Stimulated activated CD8-positive, alpha-beta memory T cell treated with anti-CD3 and anti-CD28 coated beads, Interleukin-15, amount 100 ng/mL, for 4 hours (primary cell): ENCODE measurements at places on chromosomes 6 and 20.

DNA sequence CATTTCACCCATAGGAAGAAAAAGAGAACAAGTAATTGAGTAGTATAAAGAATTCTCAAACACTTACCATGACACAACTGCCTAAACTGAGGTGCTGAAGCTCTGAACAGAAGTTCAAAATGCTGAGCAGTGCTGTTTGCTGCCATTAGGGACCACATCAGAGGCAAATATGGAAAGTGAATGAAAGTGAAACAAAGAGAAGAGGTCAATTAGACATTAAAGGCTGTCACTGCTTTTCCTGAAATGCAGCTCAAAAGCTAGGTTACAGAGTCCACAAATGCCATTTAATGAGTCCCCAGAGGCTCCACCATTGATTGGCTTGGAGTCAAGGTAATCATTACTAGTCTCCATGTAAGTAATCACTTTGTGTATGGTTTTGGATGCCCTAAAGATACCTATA is 46.1 kb downstream of the POU3F2 start:
- DNase-seq: no peak

DNA sequence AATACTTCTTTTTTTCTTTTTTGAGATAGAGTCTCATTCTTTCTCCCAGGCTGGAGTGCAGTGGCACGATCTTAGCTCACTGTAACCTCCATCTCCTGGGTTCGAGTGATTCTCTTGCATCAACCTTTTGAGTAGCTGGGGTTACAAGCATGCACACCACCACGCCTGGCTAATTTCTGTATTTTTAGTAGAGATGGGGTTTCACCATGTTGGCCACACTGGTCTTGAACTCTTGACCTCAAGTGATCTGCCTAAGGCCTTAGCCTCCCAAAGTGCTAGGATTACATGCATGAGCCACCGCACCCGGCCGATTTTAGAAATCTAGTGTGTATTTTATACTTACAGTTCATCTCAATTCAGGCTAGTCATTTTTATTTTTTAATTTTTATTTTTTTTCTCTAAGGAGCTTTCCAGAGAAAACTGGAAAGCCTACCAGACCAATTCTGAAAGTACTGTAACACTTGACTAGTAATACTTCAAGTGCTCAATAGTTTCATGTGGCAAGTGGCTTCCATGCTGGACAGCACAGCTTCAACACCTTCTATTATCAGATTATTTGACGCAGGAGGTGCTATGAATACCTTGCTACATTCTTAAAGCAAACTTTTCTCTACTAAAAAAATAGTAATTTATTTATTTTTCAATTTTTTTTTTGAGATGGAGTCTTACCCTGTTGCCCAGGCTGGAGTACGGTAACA is 25.0 kb downstream of the POLR1C start:
- DNase-seq: no peak

- no peak for DNase-seq
Observed at GRCh38 chr6:31831350-31832215, 4.0 kb downstream of the HSPA1B start.

- no peak for DNase-seq
Observed at GRCh38 chr20:1827510-1827973, 67.7 kb upstream of the SIRPA start.

- DNase-seq: no peak
Observed at GRCh38 chr20:62785393-62785792, 10.9 kb upstream of the MRGBP start.

DNA sequence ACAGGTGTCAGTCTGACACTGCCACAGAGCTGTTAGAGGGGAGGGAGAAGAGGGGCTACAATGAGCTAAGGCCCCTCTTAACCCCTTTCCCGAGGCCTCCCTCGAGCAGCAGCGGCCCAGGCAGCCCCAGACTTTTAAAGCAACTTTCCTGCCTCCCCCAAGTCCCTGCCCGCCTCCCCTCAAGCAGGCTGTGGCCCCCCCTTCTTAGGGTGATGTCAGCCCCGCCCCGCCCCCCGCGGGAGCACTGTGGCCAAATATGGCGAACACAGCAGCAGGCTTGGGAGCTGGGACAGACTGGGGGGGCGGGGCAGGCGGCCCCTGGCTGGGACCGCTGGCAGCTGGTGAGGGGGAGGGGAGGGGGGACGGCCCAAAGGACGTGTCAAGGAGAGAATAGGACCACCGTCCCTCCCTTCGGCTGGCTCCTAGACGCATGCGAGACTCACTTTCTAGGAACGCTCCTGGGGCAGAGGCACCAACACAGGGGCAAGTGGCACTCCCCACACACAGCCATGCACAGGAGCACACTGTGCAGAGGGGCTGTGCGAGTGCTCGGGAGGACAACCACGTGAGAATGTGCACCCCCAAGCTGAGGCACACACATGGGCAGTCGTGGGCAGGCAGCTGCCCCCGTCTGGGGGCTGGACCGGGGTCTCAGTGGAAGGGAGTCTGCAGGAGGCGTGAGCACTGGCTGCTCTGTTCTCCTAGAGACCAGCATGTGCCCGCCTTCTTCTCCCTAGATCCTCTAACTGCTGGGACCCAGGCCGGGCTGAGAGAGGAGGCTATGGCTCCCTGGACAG is 6.7 kb downstream of the TEAD3 start:
- no peak for DNase-seq

- DNase-seq: no peak
Observed at GRCh38 chr6:15441215-15441868, 195.5 kb downstream of the JARID2 start.

GRCh38 chr6:80548532-80548931 is 442.1 kb downstream of the BCKDHB start:
- DNase-seq: no peak

DNA sequence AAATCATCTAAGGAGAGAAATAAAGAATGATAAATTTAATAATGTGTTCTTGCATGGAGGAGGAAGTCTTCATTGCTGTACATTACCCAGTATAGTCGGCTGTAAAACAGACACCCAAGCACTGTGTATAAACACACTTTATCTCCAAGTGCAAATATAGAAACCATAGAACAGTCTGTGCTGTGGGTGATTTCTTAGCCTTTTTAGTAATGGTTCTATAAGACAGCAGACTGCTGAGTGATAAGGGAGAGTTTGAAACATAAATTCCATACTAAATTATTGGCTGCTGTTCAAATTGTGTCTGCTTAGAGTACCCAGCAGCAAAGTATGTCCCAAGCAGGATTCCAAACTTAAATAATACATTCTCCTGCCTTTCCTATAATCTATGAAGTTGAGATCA is 4.6 kb downstream of the FILIP1 start:
- no peak for DNase-seq

GRCh38 chr6:38113825-38114576 is 294.5 kb downstream of the ZFAND3 start:
- no peak for DNase-seq

GRCh38 chr6:168265827-168266815 is 53.5 kb downstream of the DACT2 start:
- DNase-seq: no peak

- no peak for DNase-seq
Observed at GRCh38 chr6:106085692-106085983, 498 bp upstream of the PRDM1 start.

GRCh38 chr6:82030301-82030700 is 217.2 kb downstream of the IBTK start:
- no peak for DNase-seq

DNA sequence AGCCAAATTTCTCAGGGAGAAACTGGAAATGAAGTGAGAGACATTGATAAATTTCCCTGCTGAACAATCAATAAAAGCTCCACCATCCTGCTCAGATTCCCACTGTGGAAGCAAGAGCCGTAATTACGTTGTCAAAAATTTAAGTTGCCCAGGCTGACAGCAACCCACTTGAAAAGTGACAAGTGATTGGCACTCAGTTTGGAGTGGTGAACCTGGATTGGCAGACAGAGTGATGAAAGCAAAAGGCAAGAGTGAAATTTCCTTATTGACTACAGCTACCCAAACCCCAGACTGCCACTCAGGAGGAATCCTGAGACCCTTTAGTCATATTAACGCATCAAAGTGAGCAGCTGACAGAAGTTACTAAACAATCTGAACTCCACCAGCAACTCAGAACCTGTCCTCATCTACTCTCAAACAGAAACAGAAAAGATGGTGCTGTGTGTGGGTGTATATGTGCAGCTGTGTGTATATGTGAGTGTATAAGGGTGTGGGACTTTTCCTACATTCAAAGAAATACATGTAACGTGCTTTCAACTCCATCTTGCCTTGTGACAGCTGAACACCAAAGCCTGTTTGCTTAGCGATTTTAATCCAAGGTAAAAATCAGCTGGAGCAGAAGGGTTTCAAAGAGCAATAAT is 157.4 kb downstream of the PKHD1 start:
- DNase-seq: no peak

DNA sequence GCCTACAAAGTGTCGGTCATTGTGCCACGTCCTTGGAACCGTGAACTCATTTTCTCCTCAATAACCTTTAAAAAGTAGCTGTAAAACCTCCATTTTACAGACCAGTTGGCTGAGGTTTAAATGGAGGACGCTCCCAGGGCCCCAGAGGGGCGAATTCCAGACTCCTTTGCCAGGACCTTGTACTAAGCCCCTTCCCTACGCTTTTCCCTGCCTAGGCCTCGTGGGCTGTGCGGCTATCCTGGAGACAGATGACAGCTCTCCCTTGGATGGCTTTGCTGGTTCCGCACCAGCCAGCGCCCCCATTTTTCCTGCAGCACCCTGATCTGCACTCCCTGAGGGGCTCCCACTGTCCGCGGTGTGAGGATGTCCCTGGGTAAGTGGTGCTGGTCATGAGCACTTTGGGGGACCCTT is 12.1 kb upstream of the SNHG17 start:
- DNase-seq: no peak

GRCh38 chr20:50788045-50788991 is 6.5 kb upstream of the BCAS4 start:
- DNase-seq: no peak

DNA sequence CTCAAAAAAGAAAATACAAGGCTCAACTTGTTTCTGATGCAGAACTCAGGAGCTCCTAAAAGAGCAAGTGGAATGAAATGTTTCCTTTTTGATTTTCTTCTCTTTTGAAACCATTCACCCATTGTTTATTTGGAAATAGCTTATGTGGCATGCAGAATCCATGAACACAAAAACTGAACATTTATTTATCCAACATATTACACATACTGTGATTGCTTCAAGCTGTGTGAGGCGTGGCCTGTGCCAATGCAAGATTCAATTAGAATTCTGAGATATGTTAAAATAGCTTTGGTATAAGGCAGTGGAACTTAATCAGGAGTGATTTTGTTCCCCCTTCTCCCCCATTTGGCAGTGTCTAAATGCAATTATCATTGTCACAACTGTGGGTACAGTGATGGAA is 45.9 kb upstream of the CARMIL1 start:
- DNase-seq: no peak

- DNase-seq: no peak
Observed at GRCh38 chr6:15359335-15359862, 113.5 kb downstream of the JARID2 start.

GRCh38 chr20:63114693-63115311 is 101.1 kb downstream of the YTHDF1 start:
- no peak for DNase-seq
